ENCODE measurements at places on chromosomes 3 and 15.

DNA sequence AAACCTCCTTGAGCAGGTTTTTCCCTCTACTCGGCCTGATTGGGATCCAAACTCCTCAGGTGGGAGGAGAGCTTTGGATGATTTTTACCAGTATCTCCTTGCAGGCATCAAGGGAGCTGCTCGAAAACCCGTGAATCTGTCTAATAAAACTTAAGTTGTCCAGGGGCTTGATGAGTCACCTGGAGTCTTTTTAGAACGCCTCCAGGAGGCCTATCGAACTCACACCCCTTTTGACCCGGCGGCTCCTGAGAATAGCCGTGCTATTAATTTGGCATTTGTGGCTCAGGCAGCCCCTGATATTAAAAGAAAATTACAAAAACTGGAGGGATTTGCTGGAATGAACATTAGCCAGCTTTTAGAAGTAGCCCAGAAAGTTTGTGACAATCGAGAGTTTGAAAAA, 41.6 kb downstream of the ZBTB11 start:
- no peak for DNase-seq

DNA sequence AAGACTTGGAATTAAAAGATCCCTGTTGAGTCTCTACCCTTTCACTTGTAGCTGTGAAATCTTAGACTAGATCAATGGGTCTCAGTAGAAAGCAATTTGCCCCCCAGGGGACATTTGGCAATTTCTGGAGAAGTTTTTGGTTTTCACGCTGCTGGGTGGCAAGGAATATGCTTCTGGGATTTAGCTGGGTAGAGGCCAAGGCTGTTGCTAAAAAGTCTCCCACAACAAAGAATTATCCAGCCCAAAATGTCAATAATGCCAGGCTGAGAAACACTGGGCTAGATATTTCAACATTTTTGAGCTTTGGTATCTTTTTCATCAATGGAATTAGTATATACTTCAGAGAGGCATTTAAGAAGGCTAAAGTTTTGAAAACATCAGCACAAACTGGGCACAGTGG, 8.7 kb downstream of the CAPN7 start:
- DNase-seq, result no peak

DNA sequence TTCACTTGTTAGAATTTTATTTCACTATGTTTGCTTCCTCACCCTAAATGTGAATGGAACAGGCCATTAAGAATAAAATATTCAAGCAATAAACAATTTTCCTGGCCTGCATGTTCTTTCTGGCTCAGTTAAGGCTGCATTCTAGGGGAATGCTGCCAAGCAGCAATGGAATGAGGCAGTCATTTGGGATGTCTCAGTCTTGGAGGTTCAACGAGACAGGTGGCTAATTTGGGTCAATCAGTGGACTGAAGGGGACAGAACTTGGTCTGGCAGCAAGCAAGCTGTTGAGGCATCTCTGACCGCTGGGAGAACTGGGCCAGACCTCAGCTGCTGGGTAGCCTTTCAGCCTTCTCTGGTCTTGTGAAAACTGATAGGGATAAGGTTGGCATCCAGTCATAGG, 241.6 kb downstream of the NLGN1 start:
- DNase-seq, result no peak

GRCh38 chr3:20564966-20565365, 379.0 kb upstream of the SGO1 start:
- DNase-seq, result no peak

- no peak for DNase-seq
Measured at GRCh38 chr3:128745742-128746141, 19.8 kb downstream of the RAB7A start.

GRCh38 chr3:185979721-185980121, 41.9 kb upstream of the TRA2B start:
- no peak for DNase-seq

GRCh38 chr3:97937205-97937604, 35.0 kb downstream of the RIOX2 start:
- no peak for DNase-seq

DNA sequence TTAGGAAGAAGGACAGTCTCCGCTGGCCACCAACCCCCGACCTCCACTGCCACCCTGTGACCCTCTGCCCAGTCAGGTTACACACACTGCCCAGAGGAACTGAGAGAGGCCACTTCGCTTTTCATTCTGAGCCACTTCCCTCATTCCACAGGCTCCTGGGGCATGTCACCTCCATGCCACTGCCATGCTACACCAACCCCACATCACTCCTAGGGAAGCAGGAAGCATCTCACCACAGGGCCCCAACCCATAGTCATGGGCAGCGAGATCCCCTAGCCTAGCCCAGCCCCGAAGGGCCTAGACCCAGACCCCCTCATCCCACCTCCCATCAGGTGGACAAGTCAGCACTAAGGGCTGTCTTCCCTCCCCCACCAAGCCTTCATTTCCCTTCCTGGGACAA, 1.4 kb downstream of the PLCB2 start:
- DNase-seq, result no peak

- DNase-seq, result no peak
Measured at GRCh38 chr15:50945725-50946124, 37.2 kb downstream of the AP4E1 start.

DNA sequence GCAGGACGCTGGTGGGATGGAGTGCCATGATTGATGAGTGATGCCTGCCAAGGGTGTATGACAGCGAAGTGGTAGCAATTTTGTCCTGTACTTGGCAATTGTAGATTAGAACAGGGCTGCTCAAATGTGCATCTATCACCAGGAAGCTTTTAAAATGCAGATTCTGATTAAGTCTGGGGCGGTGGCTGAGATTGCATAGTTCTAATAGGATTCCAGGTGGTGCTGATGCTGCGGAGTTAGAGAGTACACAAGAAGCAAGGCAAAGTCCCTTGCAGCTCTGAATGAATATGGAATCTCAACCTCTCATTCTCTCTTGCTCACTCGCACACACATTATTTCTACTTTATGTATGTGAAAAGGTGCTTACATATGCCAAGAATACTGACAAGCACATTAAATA, 670.4 kb downstream of the FHIT start:
- DNase-seq, result no peak

GRCh38 chr15:32656091-32656490, 14.6 kb downstream of the SCG5 start:
- no peak for DNase-seq

GRCh38 chr15:64611085-64611725, 150.8 kb downstream of the ZNF609 start:
- DNase-seq, result no peak

- no peak for DNase-seq
Measured at GRCh38 chr15:99729920-99730319, 3.3 kb downstream of the LYSMD4 start.

DNA sequence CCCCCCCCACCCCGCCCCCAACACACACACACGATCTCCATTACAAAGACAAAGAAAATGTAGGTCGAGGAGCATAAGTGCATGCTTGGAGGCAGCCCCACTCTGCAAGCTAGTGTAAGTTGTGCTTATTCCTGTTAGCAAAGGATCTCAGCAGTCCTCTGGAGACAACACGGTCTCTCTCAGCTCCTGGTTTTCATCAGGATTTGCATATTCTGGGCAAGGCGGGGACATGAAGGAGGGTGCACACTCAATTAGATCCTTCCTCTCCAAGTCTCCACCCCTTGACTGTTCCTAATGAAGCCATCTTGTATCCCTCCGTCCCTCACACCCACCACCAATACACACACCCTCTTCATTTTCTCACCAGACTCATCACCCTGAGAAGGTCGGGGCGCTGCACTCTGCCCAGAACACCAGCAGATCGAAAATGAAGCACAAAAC, 63.8 kb downstream of the MRPL46 start:
- DNase-seq, result no peak

GRCh38 chr3:115800489-115801075, 177.3 kb downstream of the GAP43 start:
- no peak for DNase-seq

GRCh38 chr3:166304584-166304983, 467.4 kb upstream of the BCHE start:
- DNase-seq, result no peak

GRCh38 chr3:153640689-153641665, 479.0 kb downstream of the RAP2B start:
- no peak for DNase-seq

- DNase-seq, result no peak
Measured at GRCh38 chr15:48582452-48583247, 62.9 kb downstream of the FBN1 start.

DNA sequence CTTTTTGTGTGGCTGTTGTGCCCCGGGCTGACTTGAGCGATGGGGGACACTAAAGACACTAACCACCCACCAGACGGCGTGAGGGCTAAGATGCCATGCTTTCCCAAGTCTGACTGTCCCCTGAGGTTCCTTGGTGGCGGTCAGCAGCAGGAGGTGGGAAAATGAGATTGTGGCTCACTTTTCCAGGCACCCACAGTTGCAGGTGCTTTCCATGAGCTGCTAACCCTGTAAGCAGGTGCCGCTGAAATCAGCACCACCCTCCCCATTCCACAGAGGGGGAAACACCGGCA, 17.7 kb downstream of the PRR23E start:
- DNase-seq, result no peak

DNA sequence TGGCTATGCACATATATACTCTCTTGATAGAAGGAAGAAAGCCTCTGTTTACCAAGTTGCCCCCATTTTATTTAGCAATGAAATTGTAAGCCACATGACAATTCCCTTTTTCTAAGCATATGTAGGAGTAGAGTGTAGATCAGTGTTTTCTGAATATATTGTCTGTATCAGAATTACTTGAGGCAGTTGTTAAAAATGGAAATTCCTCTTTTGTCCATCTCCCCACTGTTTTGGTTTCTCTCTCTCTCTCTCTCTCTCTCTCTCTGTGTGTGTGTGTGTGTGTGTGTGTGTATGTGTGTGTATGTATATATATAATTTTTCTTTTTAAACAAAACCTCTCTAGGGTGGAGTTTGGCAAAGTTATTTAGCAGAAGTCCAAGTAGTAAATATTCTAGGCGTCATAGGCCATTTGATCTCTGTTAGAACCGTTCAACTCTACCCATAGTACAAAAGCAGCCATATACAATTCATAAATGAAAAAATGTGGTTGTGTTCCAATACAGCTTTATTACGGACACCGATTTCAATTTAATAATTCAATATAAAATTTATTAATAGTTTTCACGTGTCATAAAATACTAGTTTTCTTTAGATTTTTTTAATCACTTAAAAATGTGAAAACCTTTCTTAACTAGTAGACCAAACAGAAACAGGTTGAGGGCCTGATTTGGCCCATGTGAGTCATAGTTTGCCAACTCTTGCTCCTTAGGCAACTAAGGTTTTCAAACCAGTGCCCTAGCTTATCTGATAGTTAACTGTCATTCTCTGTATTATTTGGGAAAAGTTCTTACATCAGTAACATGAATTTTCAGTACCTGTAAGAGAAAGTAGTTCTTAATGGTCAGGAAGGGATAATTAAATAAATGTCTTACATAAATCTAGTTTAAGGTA, 39.8 kb downstream of the UBE2E1 start:
- no peak for DNase-seq

DNA sequence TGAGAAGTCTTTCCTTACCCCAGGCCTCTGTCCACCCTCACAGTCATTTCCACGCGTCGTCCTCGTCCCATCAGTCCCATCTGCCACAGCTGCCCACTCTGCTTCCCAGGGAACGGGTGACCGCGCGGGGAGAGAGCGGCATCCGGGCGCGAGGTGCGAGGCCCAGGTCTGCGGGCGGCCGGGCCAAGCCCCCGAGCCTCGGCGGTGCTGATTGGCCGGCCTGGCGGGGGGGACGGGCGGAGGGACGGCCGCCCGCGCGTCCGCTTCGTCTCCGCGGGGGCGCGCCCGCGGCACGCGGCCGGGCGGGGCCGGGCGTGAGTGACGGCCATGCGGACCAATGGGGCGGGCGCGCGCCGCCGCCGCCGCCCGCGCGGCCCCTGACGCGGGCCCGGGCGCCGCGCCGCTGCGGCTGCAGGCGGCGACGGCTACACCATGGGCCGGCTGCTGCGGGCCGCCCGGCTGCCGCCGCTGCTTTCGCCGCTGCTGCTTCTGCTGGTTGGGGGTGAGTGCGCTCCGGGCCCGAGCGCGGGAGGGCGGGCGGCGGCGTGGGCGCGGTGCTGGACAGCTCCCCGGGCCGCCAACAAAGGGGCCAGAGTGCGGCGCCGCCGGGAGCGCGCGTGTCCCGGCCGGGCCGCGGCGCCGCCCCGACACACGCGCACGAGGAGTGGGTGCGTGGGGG, at the start of gene PODXL2:
Gene PODXL2 (plus strand): TSS at position 398 of the 679 bp plus-strand sequence. CDS start 35 bp downstream, at position 433.
- DNase-seq, result no peak

GRCh38 chr3:41682996-41683395, 278.9 kb downstream of the ULK4 start:
- no peak for DNase-seq

- no peak for DNase-seq
Measured at GRCh38 chr3:23741036-23741706, 64.6 kb upstream of the UBE2E1 start.

GRCh38 chr3:185912929-185913901, 24.6 kb downstream of the TRA2B start:
- DNase-seq, result no peak

DNA sequence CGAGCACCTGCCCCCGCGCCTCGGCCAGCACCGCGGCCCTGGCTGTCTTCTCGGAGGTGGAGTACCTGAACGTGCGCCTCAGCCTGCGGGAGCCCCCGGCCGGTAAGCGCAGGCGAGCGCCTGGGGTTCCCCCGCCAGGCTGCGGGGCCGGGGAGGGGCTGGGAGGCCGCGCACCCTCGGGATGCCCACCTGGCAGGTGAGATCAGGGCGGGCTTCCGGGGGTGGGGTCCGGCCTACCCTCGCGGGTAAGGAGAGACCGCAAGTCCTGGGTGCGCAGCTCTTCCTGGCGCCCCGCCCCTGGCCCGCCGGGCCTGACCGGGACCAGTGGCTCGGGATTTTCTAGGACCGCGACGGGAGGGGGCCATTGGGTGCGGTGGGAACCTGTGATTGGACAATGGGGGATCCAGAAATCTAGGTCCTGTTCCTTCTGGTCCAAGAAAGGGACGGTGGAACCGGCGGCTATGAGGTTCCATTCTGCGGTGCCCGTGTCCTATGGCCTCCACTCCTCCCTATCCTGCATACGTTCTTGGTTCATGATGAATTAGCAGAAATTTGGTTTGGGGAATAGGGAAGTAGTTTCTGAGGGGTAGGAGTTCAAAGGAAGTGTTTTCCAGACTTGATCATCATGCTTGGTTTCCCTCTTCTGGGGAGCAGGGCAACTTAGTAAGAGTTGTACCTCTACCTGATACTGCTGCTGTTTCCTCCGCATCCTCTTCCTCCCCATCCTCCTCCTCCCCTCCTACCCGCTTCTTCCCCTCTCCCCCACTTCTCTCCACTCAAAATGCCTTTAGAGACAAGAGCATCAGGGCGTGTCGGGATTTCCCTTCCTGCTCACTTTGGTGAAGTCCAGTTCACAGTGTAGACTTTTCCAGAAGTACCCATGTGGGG, 808 bp downstream of the ARRDC4 start:
- DNase-seq, result no peak
